ENCODE measurements at places on chromosomes 4 and X.

GRCh38 chr4:140031061-140031460 is 122.9 kb downstream of the MAML3 start:
- no peak for DNase-seq

DNA sequence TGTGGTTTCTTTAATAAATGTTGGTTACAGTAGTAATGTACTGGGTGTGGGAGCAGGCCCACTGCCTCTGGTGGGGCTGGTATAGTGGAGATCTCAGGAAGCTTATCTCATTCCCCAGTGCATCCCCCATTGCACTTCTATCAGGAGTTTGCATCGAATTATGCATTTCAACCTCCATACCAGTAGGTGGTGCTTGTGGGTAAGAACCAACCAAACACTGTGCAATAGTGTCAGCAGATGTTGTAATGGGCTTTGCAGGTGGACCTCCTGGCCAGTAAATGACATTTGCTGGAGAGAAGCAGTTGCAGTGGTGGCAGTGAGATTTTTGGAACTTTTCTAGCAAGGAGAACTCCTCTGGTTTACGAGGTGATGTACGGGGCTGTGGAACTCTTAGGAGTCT is 150.6 kb downstream of the POU3F4 start:
- no peak for DNase-seq

DNA sequence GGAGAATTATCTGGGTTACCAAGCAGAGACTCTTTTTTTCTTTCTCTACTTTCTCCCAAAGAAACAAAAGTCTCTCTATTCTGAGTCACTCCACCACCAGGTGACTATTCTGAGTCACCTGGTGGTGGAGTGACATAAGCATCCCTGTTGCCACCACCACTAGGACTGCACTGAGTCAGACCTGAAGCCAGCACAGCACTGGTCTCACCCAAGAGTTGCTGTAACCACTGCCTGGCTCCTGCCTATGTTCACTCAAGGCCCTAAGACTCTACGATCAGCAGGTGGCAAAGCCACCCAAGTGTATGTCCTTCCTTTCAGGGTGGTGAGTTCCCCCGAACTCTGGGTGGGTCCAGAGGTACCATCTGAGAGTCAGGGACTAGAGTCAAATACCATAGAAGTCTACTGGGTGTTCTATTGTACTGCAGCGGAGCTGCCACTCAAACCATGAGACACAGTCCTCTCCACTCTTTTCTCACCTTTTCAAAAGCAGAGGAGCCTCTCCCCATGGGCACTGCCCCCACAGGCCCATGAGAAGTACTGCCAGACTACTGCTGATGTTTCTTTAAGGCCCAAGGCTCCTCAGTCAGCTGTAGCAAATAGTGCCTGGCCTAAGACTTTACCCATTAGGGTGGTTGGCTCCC is 209.6 kb upstream of the IRS4 start:
- no peak for DNase-seq

DNA sequence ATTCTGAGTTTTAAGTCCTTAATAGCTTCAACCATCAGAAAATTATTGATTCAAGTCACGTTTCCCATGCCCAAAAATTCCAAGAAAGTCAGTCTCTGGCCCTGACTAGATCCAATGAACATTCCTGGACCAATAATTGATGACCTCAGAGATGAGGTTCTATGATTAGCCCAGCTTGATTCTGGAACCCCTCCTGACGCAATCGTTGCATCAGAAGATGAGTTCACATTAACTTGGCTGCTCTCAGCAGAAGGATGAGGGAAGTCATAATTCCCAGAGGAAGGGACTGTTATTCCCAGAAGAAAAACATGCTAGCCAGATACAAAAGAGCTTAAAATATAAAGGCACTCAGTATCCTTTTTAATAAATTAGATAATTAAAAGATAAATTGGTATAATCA is 34.3 kb upstream of the CPEB2 start:
- DNase-seq = no peak

DNA sequence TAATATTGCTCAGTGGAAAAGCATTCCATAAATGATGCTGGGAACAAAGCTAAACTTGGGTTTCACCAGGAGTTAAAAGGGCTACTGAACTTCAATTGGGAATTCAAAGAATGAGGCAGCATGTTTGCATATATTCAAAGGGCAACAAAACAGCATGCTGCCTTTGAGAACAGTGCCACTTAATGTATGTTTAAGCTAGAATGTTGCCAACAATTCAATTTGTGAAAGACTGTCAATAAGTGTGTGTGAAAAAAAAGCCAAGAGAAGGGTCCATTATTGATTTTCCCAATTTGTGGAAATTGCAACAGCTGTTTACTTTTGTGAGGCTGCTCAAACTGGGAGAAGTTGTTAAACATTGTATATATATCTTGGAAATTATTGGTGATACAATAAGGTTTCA is 701.9 kb upstream of the ACTRT1 start:
- DNase-seq = no peak

DNA sequence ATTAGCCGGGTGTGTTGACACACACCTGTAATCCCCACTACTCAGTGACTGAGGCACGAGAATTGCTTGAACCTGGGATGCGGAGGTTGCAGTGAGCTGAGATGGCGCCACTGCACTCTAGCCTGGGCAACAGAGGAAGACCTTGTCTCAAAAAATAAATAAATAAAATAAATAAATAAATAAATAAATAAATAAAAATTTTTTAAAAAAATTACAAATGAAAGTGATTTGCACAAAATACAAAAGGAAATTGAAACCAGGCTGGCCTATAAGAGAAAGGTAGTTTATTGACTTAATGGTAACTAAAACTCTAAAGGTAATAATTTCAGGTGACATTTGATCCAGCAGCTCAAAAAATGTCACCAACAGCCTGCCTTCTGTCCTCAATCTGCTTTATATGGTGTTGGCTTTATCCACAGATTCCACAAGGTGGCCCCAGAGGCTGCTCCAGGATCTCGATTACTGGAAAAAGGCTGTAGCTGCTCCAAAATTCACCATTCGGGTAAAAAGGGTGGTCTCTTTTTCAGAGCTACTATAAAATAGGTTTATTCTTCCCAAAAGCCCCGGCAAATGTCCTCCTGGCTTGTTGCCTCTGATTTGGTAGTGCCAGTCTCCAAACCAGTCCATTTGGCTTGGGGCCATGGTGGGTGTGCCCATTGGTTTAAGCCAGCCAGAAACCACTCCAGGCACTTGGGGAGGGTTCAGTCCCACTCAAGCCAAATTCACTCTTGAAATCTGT is 61.4 kb upstream of the TRIM2 start:
- peak; percentile 7 for DNase-seq

DNA sequence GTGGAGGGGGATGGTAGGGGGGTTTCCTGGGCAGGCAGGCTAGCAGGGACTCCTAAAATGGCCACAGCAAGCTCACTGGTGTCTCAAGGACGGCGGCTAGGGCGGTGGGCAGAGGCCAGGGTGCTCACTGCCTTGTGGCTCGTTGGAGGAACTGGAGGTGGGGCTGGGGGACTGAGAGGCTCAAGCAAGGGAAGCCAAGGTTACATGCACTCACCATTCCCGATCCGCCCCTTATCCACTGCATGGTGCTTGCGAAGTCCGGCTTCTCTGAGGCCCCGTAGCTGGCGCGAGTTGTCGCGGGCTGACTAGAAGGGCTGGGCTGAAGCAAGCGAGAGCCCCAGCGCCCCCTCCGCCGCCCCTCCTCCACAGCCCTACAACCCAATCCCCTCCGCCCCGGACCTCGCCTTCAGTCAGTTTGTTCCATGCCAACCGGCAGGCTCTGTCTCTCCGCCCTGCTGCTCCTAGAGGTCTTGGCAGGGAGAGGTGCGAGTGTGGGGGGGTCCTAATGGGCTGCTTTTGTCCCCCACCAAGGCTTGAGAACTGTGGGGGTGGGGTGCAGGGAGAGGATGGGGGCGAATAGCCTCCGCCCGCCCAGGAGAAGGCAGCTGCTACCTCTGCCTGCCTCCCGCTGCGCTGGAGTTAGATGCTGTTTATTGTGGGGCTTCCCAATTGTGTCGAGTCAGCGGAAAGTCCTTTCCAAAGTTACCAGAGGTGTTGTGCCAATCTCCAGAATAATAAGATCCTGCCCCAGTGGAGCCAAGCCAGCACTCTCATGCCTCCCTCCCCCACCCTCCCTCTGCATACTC is at the start of gene ARHGEF9:
Gene ARHGEF9, minus strand, starts transcription at position 313 of the 806 bp plus-strand sequence. Its CDS starts 69 bp downstream, at position 244.
- DNase-seq = no peak

DNA sequence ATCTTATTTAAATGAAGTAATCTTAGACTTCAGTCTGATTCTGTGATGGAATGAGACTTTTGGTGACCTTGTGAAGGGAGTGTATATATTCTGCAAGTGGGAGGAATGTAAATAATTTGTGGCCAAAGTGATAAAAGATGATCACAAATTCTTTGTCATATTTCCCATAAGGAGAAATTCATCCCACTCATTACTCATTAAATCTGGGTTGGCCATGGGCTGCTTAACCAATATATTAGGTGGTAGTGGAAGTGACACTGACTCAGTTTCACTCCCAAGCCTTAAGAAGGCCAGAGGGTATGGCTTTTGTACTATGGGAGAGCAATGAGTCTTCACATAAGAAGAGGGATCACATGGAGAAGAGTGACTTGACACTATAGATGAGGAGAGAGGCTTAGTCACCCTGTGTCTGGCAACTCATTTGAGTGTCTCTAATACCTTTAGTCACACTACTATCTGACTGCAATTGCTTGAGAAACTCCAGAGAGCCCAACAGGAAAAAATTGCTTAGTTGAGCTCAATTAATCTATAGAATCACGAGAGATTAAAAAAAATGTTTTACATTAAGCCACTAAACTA is 408.2 kb upstream of the PITX2 start:
- no peak for DNase-seq

- no peak for DNase-seq
Observed at GRCh38 chrX:38654302-38654701, 93.0 kb downstream of the TSPAN7 start.

Data from stimulated activated CD8-positive, alpha-beta memory T cell treated with anti-CD3 and anti-CD28 coated beads, Interleukin-4, amount 100 ng/mL, for 24 hours (primary cell).